Psoas muscle (tissue), 8 donors: ENCODE measurements at places on chromosomes 13 and 19. TPM values are rescaled to one million over a fixed set of nuclear protein-coding genes. Genes with fewer than 3 reads are reported as not detected.

The DIRAS1 gene
- total RNA-seq = 29.9 TPM

The SBK2 gene
- total RNA-seq = 4.2 TPM

The SIGLEC14 gene
- 0.93 TPM for total RNA-seq

The DKKL1 gene
- total RNA-seq = not detected

The LONP1 gene
- total RNA-seq = 70.8 TPM

The ZNF552 gene
- 3.3 TPM for total RNA-seq

The GRK1 gene
- not detected for total RNA-seq

The FCER2 gene
- total RNA-seq = not detected

The CCL25 gene
- not detected for total RNA-seq

The IZUMO2 gene
- not detected for total RNA-seq

The NUFIP1 gene
- total RNA-seq = 6.0 TPM

The DNASE2 gene
- 5.5 TPM for total RNA-seq

The TNNT1 gene
- total RNA-seq = 7,264 TPM
